ENCODE measurements at places on chromosomes 4 and X.

GRCh38 chr4:140863197-140863596 lies 107.0 kb upstream of the TBC1D9 start:
- DNase-seq: no peak

DNA sequence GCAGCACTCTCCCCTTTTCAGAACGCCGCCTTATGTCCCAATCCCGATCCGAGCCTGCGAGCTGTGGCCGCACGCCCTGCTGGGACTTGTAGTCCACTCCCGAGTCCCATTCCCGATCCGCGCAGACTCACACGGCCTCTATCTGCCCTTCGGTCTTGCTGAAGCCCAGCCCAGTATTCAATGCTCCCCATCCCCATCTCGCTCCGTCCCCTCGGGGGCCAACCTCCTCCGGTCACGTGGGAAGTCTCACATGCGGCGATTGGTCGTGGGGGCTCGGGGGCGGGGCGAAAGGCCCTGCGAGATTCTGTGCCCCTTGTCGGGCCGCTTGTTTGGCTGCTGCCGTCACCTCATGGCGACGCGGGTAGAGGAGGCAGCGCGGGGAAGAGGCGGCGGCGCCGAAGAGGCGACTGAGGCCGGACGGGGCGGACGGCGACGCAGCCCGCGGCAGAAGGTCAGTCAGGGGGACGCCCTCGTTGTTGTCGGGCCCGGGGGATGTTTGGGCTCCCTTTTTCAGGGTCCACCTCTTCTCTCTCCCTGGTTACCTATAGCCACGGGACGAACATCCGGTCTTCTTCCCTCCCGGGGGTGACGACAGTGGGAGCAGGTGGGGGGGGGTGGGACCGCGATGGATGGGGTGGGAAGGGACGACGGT lies at the start of gene TXLNG:
Gene TXLNG, plus strand, starts transcription at position 328 of the 652 bp plus-strand sequence. Its CDS starts 22 bp downstream, at position 350.
- peak; percentile 85 for DNase-seq

DNA sequence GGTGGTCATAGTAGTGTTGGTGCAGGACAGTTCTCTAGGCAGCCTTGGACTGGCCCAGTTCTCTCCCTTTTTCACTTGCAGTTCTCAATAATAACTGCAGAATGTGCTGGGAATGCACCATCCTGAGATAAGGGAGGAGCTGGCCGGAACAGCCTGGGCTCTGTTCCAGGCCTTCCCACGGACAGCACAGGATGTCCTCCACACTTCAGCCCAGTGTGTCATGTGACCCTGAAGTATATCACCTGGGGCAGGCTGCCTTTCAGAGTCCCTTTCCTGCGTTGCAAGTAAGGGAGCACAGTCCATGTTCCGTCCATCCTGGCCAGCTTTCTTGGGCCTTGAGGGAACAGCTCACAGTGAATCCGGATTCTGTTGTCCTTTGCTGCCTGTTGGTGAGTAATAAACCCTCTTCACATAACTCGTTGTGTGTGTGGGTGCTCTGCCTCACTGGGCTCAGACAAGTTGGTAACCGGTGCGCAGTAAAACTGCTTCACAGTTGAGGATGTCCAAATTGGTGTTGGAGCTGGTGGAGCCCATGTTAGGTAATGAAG lies 32.3 kb upstream of the BBS12 start:
- DNase-seq: no peak

DNA sequence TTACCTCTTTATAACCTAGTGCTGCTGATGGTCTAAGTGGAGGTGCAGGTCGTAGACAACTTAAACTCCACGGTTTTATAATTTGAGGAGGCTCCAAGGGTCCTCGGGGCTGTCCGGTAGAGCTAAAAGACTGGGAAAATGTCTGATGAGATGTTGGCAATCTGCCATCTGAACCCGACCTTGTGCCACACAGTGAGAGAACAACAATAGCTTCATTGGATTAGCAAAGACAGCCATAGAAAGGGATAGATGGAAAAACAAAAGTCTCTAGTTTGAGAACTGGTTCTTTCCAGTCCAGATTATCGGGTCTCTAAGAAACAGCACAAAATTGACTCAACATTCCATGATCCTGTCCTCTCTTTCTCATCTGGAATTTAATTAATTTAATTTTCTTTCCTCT lies 31.6 kb downstream of the CD40LG start:
- DNase-seq: no peak

DNA sequence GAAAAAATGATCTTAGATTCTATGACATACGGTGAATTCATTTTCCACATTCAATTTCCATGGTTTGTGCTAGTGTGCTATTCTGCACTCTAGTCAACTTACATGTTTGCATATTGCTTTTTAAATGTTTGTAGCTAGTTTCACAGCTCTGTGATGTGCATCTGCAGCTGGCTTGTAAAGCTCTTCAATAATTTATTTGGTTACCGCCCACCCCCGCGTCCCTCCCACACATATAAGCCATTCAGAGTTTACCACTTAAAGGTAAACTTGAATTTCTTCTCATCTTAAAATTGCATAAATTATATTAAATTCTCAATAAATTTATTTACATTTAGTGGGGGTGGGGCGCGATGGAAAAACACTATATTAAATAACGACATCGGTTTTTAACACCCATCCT lies 291 bp upstream of the NBDY start:
- no peak for DNase-seq

DNA sequence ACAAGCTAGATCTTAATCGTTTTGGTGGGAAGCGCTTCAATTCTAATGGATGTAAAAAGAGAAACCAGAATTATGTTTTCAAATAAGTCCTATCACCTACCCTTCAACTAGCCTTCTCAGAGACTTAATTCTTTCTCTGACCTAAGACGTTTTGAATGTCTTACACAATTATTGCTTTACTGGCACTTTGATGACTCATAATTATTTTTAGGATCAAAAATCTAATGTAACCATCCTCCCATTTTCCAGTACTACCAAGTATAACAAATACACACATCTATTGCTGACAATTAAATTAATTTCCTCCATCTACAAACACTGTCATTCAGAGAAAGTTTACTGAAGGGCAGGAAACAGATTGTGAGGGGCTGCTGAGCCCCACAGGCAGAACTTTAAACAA lies 108.6 kb downstream of the PPP3CA start:
- no peak for DNase-seq

- DNase-seq: no peak
Measured at GRCh38 chr4:44221407-44221806, 227.2 kb downstream of the KCTD8 start.

DNA sequence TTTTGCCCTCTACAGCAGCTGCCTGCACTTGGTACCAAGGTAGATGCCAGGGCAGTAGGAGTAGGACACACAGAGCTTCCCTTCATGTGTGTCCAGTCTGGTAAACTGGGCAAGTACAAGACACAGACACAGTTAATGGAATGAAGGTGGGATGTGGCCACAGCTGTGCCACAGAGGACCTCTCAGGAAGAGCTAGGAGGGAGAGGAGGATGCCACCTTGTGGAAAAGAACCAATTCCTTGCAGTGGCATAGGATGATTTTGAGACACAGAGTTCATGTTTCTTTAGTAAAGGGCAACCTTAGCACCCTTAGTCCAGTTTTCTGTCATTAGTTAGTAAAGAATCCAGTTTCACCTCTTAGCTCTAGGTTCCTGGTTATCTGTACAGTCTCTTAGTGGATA lies 36.3 kb upstream of the TBC1D14 start:
- no peak for DNase-seq

- no peak for DNase-seq
Measured at GRCh38 chrX:8849458-8849857, 48.3 kb upstream of the FAM9A start.

DNA sequence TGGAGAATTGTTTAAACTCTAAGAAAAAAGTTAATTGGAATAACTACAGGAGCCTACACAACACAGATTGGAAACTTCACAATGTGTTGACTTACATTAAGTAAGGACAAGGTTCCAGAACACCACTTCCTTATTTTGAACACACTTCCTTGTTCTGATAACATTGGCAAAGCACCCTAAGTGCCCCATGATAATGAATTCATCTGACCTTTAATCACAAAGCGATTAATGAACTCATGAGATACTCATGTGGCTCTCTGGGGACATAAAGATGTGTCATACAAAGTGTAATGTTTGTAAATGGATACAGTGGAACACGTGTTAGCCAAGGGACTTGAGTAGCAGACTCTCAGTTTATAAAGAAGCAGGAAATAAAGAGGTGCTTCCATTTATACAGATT lies 69.0 kb upstream of the ATOH1 start:
- no peak for DNase-seq

- no peak for DNase-seq
Measured at GRCh38 chr4:128310266-128310697, 22.7 kb upstream of the PGRMC2 start.

DNA sequence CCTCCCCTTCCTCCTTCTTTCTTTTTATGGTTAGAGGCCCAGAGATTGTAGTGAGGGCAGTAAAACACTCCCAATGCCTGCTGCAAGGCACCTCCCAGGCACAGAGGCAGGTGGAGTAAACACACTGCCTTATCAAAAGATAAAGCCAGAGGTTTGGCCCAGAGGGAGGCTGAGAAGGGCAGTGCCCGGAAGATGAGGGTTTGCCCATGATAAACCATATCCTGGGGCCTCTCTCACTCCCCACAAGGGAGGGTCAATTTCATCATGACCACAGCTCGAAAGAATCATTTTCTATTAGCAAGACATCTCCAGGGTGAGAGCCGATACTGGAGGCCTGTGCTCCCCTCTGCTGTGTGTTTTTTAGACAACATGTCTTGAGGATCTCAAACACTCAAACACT lies 98.5 kb upstream of the FAM9C start:
- DNase-seq: no peak

GRCh38 chr4:114811564-114812301 lies 213.1 kb downstream of the UGT8 start:
- no peak for DNase-seq

GRCh38 chr4:70908993-70909556 lies 6.9 kb downstream of the MOB1B start:
- DNase-seq: no peak

- DNase-seq: no peak
Measured at GRCh38 chr4:54930226-54930625, 195.2 kb downstream of the KDR start.

DNA sequence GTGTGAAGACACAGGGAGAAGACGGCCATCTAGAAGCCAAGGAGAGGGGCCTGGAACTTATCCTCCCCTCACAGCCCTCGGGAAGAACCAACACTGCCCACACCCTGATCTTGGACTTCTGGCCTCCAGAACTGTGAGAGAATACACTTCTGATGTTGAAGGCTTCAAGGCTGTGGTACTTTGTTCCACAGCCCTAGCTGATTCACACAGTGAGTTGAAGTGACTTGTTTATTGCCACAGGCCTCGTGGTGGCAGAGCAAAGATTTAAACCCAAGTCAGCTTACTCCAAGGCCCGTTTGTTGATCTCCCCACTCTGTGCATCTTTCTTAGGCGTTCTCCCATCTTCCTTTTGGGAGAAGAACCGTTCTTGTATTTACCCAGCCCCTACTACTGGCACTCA lies 72.8 kb downstream of the CYTL1 start:
- no peak for DNase-seq

GRCh38 chr4:128162434-128162833 lies 101.3 kb downstream of the LARP1B start:
- no peak for DNase-seq

DNA sequence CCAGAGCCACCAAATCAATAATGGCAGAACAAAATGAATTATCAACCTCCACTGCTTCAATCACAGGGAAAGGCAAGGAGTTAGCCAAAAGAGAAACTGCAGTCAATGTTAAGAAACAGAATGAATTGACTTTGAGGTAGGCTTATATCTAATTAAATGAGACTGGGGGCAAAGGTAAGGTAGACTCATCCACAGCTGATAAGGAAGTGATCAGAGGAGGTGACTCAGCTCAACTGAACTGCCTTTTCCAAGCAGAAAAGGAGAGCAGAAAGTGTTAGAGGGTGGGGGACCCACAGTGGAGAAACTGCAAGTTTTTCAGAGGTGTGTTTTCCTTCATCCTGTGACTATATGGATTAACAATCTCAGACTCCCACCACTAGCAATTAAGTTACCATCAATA lies 345.8 kb upstream of the PPARGC1A start:
- no peak for DNase-seq

GRCh38 chr4:6227412-6228157 lies 27.2 kb upstream of the JAKMIP1 start:
- DNase-seq: no peak

DNA sequence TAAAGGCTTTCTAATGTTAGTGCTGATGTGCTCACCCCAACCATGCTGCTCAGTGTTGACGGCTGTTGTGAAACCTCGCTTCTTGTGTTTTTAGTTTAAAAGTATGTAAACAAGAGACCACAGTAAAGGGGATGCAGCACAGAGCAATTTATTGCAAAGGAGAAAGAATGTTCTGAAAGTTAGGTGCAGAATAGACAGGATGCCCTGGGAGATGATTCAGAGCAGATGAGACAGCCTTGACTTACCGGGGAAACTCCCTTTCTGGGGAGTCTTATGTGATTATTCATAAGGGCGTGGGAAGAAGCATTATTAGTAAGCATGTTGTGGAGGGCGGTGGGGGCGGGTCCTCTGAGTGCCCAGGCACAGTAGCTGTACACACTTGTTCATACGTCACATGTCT lies 47.7 kb downstream of the EVC start:
- peak; percentile 9 for DNase-seq

DNA sequence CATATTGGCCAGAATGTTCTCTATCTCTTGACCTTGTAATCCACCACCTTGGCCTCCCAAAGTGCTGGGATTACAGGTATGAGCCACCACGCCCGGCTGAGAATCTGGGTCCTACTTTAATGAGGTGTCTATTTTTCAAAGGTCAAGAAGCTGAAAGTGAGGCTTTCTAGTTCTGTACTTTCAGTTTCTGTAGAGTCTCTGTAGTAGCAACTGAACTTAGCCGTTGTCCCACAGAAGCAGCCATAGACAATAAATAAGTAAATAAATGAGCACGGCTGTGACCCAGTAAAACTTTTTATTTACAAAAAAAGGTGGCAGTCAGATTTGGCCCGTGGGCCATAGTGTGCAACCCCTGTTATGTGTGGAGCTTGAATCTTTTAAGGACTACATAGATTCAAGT lies 92.0 kb downstream of the FNIP2 start:
- DNase-seq: no peak

- no peak for DNase-seq
Measured at GRCh38 chrX:68989456-68989855, 160.6 kb downstream of the EFNB1 start.

DNA sequence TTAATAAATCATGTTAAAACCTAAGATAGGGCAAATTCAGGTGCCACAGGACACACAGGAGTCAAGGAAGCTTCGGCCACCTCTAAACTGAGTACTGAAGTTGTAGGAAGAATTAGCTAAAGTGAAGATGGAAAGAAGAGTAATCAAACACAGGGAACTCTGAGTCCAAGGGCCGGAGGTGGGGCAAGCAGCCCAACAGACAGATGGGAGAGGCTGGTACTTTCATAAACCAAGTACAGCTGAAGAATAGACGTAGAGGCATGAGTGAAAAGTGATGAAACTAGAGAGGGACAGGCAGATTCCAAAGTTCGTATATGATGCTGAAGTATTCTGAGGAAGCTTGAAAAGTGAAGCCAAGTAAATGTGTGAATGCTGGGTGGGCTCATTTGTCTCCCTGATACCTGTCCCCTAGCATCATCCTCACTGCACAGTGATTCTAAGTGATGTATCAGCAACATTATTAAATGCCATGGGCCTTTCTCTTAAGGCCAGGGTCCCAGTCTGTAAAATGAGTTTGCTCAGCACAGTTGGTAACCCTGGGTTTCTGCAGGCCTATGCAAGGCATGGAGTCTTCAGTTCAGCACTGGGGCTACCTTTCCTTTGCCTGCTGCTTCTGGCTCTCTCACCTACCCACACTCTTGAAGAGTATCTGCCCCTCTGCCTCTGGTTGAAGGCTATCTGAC lies 203.3 kb downstream of the NR3C2 start:
- no peak for DNase-seq

All from stimulated activated CD4-positive, alpha-beta T cell treated with anti-CD3 and anti-CD28 coated beads, Interleukin-12 subunit alpha, Interleukin-12 subunit beta, amount 100 ng/mL, for 24 hours (primary cell).